ENCODE measurements at places on chromosomes 12 and 14.

- DNase-seq: no peak
These were observed 228.3 kb downstream of the SEC23A start for GRCh38 chr14:38874721-38875120.

- peak; percentile 32 for DNase-seq
These were observed 5.5 kb downstream of the OR10AD1 start for GRCh38 chr12:48197549-48197970.

DNA sequence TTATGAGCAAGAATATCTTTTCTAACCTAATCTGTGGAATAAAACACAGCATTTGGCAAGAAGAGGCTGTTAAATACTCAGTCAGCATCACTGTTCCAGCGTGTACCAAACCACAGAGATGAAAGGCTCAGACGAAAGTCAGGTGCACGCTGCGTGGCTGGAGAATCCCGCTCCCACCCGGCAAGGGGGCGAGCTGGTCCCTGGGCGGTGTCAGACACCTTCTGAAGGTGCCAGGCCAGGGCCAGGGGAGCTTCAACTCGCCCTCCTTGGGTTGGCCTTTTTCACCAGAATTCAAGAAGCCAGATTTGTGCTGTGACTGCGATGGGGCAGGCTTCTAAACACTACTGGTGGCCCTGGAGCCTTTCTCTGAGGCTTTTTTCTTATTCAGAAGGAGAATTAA, 73.1 kb downstream of the WDR20 start:
- no peak for DNase-seq

GRCh38 chr14:22882529-22883172, 371 bp upstream of the REM2 start:
- peak; percentile 63 for DNase-seq

- no peak for DNase-seq
These were observed at the start of gene INHBE for GRCh38 chr12:57454566-57455373. TSS of gene INHBE (plus strand) at chr12:57455307. CDS start at chr12:57455537, 230 bp downstream.

DNA sequence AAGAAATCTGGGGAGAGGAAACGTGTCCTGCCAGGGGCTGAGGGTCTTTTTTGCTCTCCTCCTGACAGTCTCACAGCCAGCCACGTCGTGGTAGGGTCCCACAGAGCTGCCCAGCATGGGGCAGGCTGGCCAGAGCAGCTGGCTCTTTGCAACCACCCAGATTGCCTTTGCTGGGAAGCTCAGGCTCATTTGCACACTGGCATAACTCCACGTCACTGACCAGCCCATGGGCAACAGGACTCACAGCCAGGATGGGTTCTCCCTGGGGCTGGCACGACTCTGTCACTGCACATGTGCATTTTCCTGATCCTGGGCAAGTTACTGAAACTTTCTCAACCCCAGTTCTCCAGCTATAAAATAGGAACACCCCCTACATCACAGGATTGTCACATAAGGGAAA, 242.2 kb downstream of the DPF3 start:
- no peak for DNase-seq

GRCh38 chr12:18967814-18968213, 161.7 kb upstream of the PLEKHA5 start:
- DNase-seq: no peak

- peak; percentile 44 for DNase-seq
These were observed 12.2 kb downstream of the AGAP2 start for GRCh38 chr12:57726151-57726883.

DNA sequence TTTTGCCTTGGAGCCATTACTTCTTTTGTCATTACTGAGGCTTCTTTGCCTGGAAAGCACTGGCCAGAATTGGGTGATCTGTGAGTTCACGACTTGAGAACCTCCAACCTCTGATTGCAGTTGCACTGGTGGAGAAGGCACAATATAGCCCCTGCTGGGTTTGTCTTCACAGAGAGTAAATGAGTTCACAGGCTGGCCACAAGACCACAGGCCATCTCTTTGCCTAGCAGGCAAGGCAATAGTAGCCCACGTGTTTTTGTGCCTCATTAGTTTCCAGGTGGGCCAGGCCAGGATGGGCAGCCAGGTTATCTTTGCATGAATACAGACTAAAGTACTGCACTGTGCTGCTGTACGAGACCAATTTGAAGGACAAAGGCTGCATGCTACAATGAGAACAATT, 468.8 kb downstream of the NRXN3 start:
- DNase-seq: no peak

DNA sequence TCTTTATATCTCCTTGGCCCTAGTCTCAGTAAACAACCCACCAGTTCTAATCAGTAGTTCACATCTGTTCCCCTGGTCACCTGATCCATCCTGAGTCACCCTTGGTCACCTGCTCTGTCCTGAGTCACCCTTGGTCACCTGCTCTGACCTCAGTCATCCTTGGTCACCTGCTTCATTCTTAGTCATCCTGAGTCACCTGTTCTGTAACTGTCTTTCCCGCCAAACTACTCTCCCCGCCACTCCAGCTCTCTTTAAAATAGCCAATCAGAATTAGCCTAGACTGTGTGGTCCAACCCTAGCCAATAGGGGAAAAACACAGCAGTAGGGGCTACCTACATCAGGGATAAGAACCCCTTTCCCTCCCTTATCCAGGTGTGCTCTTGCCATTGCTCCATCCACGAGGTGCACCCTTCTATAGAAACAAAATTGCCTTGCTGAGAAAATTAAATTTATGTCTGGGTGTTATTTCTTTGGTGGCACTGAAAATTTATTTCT, 245.4 kb upstream of the DIO3 start:
- no peak for DNase-seq

GRCh38 chr12:48686615-48687334, 4.7 kb upstream of the KANSL2 start:
- DNase-seq: no peak

DNA sequence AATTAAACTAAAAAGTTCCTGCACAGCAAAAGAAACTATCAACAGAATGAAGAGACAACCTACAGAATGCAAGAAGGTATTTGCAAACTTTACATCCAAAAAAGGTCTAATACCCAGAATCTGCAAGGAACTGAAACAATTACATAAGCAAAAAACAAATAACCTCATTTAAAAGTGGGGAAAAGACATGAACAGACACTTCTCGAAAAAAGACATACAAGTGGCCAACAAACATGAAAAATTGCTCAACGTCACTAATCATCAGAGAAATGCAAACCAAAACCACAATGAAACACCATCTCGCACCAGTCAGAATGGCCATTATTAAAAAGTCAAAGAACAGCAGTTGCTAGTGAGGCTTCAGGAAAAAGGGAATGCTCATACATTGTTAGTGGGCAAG, 15.2 kb downstream of the PDE6H start:
- no peak for DNase-seq

- DNase-seq: no peak
These were observed 63.9 kb downstream of the AACS start for GRCh38 chr12:125129179-125129571.

DNA sequence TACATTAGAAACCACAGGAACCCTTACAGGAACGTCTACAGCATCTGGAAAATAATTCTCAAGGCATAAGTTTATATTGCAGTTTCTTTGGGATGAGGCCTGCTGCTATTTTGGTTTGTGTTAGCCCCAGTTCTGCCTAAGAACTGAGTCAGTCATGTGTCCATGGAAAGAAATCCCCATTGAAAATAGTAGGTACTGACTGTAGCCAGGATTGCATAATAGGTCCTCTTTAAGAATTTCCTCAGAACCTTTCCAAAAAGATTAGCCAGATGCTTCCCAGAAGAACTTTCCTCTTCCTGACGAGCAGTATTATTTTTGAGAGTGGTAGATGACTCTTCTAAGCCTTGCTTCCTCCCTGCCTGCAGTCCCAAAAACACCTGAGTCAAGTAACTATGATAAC, 52.6 kb downstream of the RASSF8 start:
- no peak for DNase-seq

DNA sequence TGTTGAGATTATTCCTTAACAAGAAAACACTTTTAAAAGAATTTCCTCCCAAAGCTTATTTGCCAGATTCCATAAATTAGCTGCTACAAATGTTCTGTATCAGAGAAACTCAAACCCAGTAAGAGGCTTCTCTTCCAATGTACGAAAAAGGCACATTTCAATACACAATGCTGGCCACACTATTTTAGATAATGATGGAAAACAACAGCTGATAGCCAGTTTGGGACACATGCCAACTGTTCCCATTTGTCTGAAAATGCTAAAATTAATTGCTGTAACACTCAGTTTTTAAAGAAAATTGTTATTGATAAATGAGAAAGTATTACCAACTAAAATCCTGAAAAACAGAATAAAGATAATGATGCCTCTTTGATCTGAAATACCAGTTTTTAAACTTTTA, 4.4 kb downstream of the CFL2 start:
- no peak for DNase-seq

GRCh38 chr12:75650595-75651341, 139.4 kb upstream of the KRR1 start:
- no peak for DNase-seq

DNA sequence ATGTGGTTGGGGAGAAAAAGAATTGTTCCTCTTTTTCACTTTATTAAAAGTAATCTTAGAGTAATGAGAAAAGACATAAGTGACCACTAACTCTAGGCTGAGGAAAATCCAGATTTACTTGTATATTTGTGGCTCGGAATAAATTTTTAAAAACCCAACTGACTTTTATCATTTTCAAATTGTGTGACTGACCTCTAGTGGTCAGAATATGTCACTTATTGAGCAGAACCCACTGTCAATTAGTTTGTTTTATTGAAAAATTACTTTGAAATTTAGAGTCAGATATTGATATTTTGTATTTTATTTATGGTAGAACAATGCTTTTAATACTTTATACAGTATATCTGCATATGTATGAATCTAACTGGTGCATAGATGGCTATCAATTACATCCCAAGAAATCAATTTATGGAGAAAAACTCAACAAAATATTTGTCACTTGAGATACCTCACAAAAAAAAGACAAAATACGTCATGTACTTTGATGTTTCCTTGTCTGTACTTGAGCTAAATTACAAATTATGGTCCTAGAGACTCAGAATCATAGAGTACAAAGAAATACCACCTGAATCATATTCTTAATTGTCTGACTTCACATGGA, 229.4 kb downstream of the CNTN1 start:
- no peak for DNase-seq

- DNase-seq: no peak
These were observed 240.4 kb downstream of the SNAPC1 start for GRCh38 chr14:62002642-62003041.

GRCh38 chr12:52006726-52007157, at the start of gene TAMALIN:
TSS of gene TAMALIN (plus strand) at chr12:52006946. CDS start at chr12:52007020, 74 bp downstream.
- peak; percentile 90 for DNase-seq

DNA sequence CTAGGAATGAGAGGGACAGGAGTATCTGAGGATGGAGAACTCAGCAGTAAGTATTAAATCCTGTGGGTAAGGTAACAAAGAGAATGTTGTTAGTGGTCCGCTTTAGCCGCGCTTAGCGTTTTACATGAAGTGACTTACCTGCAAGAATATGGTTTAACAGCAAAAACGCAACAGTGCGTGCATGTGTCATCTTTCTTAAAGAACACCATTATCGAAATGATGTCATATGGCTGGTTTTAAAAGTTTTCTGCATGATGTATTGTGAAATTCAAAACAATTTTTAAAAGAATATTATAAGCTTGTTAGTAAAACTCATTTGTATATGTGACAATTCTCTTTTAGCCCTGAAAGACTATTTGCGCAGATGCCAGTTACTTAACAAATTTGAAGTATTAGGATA, 1.7 kb downstream of the LEMD3 start:
- no peak for DNase-seq

- peak; percentile 90 for DNase-seq
These were observed 44.7 kb upstream of the FBRSL1 start for GRCh38 chr12:132444957-132445883.

DNA sequence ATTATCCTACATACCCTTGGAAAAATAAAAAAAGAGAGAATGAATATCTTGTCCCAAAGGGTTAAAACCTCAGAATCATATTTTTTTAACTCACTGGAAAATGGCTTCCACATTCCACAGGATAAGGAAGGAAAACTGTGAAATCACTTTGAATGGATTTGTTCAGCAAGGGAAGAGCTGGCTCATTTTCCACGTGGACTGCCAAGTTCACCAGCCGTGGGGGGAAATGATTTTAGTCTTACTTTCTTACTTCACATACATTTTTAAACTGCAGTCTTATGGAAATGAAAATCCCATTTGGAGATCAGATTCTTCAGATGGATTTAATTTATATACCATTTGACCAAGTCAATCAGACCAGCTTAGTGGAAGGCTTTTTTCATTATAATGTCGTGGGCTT, 29.9 kb upstream of the AEBP2 start:
- no peak for DNase-seq

DNA sequence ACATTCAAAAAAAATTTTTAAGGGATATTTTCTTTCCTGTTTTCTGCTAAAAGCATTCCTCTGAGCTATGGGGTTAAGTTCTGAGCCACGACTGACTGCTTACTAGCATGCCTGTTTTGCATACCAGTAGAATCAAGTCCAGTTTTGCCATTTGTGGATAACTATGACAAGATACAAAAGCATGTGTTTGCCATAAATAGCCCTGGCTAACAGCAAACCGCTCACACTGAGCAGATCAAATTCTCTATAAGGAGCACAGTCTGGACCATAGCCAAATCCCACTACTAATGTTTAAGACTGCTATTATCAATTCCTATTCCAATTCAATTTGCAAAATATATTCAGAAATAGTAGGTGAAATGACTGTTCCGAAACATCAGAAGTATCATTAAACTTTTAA, 3.2 kb downstream of the CFL2 start:
- DNase-seq: no peak

GRCh38 chr14:69708586-69709560, 58.1 kb upstream of the SRSF5 start:
- DNase-seq: peak; percentile 40

- DNase-seq: no peak
These were observed 110.7 kb upstream of the ATF7IP start for GRCh38 chr12:14254781-14255180.

- no peak for DNase-seq
These were observed 146.2 kb downstream of the BCL11B start for GRCh38 chr14:99125616-99126431.

DNA sequence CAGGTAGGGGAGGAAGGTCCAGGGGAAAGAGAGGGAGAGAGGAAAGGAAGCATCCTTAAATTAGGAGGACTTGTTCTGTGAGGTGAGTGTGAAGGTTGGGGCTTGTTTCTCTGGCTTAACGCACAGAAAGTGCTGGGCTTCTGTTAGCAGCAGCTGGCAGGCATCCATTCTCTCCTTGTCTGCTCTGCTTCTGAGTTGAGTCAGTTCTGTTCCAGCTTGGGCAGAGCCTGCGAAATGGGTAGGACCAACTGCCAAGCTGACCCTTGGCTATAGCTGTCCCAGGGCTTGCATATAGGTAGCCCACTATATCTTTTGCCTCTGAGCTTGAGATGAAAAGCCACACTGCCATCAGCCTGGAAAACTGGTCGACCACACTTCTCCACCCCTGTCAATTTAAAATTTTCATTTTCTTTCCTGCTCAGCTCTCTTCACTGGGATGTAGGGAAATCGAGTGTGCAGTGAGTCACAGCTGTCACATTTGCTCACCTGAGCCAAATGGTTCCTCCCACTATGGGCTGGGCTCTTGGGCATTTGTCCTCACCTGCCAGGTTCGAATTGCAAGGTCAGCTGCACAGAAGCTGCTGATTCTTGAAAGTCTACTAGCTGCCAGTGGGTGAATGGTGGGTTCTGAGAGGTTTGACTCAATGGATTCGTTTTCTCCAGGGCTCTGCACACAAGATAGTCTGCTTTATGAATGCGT, 256.4 kb upstream of the PWP1 start:
- no peak for DNase-seq

- DNase-seq: no peak
These were observed 26.8 kb downstream of the GNPTAB start for GRCh38 chr12:101803978-101804377.

Data from CD4-positive, alpha-beta T cell treated with Interleukin-17A for 4 hours (primary cell).